ENCODE measurements at places on chromosomes 5 and 9. TPM values are rescaled to one million over a fixed set of nuclear protein-coding genes. Genes with fewer than 3 reads are reported as not detected.

Gene HMGXB3
- total RNA-seq: 23.0 TPM

GRCh38 chr5:151431666-151432065, 15.7 kb upstream of the SLC36A1 start:
- H3K27ac ChIP-seq: peak overlapping the region; percentile 83
- H3K4me3 ChIP-seq: no peak overlapping the region
- H3K27me3 ChIP-seq: no peaks in the 10 kb centered on the region
- H3K4me1 ChIP-seq: peaks cover 34% of the 10 kb centered on the region

Gene MYOZ3
- total RNA-seq: 12.6 TPM

Gene TRIP13
- total RNA-seq: 1.6 TPM

DNA sequence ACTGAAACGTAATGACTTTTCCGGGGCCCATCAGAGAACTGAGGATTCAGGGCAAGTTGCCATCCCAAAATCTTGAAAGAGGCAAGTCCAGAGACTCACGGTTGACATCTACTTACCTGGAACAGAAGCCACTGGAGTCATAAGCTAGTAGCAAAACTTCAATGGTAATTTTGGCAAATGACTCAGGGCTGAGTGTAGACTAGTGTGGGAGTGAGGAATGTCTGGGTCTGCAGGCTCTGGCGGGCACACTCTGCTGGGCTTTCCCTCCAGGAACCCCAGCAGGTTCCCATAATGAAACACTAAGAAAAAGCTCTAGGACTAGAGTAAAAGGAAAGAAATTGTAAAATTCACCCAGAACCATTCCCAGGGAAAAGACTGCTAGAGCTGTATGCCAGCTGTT, 122.9 kb upstream of the NFIL3 start:
- H3K36me3 ChIP-seq: no peaks in the 10 kb centered on the region
- no peak overlapping the region for H3K27ac ChIP-seq
